ENCODE measurements at places on chromosomes 1 and 21.

DNA sequence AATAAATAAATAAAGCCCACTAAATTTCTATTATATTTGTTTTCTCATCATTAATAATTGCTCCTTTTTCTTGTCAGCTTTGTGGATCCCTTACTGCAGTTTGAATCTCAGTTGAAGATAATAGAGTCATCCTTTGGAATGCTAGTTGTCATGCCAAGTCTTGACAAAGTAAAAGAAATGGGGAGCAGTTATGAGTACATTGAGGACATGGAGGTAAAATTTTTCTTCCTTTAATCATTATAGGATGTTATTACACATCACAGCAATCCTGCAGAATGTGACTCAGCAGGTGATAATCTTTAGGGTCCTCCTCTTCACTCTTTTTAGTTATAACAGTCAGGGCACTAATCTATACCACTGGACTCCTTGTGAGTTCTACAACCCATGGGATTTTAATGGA is 24.1 kb downstream of the MROH9 start:
- DNase-seq, result no peak

- DNase-seq, result no peak
Measured at GRCh38 chr21:24948186-24948585, 659.1 kb downstream of the MRPL39 start.

DNA sequence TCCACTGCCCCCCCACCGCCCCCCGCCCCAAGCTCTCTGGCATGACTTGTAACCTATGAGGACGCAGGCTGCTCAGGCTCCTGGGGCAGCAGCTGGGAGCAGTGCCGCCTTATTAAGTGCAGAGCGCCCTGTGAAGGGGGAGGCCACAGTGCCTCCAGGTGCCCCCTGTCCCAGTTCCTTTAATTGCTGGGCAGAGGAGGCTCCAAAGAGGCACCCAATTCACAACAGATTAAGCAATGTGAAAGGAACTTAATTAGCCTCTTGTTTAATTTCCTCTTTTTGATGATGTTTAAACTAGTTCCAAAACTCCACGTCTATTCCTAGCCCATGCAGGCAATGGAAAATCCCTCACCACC is 3.0 kb downstream of the RXFP4 start:
- no peak for DNase-seq

DNA sequence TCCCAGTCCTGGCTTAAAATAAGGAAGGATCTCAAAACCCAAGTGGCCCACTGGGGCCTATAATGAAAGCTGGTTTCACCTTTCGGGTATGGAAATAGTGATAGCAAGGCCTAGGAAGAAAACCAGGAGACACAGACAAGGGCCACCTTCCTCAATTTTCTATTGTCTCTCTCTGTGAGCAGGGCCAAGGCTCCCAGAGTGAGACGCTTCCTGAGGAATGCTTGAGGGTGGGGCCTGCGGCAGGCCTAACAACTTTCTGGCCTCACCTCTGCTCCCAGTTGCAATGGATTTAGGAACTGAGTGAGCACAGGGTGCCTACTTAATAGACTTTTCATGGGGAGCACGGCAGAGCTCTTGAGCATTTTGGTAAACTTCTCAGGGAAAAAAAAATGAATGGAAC is 300.9 kb downstream of the ASTN1 start:
- DNase-seq, result no peak

DNA sequence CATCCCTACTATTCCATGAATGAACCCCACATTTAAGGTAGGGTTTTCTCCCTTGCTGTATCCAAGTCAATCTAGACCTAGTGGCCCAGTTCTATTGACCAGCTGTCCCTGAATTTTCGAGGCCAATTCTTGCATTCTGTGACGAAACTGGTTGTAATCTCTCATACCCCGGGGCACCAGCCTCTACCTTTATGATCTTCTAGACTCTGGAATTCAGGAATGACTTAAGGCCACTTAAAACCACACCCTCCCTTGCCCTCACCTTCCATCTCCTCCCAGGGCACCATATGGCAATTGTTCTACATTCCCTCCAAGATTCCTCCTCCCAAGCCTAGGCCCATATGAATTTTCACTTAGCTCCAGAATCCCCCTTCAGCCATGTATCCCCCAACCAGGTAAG is 48.9 kb downstream of the RHOU start:
- no peak for DNase-seq

Data from central memory CD8-positive, alpha-beta T cell (primary cell).